ENCODE measurements at places on chromosomes 5 and 9. TPM values are rescaled to one million over a fixed set of nuclear protein-coding genes. Genes with fewer than 3 reads are reported as not detected.

The RARS1 gene
- total RNA-seq = 94.6 TPM

The RANBP3L gene
- not detected for total RNA-seq

- DNase-seq = no peak
Observed at GRCh38 chr5:146971401-146971800, 92.8 kb upstream of the PPP2R2B start.

- no peak for DNase-seq
Observed at GRCh38 chr5:157444224-157444623, 15.8 kb upstream of the NIPAL4 start.

DNA sequence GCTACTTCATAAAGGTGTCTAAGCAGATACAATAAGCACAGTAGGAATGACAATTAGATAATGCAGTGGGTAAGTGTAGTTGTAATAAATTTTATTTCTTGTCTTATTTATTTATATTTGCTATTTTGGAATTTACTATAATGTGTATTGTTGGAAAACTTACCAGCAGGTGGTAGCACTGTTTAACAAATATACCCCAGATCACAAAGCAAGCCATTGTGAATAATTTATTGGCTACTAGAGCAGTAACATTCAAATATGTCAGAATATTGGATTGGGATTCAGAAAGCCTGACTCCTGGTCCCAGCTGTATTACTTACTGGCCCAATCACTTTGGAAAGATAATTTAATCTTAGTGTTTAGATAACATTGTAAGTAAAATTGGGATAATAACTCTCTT is 78.0 kb downstream of the ISOC1 start:
- DNase-seq = no peak

DNA sequence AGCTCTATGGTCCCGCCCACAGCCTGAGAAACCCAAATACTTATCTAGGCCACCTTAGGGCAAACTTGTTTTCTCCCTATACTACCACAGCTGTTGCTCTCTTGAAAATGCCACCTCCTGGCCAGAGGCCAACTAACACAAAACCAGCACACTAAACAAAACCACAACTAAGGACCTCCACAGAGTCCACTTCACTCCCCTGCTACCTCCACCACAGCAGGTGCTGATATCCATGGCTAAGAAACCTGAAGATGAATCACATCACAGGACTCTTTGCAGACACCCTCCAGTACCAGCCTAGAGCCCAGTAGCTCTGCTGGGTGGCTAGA is 108.4 kb downstream of the ALDH1A1 start:
- no peak for DNase-seq
